Fibroblast of skin of scalp (primary cell): ENCODE measurements at places on chromosomes 7 and 10.

GRCh38 chr7:69907720-69908119 is 309.4 kb downstream of the AUTS2 start:
- no peak for DNase-seq

- DNase-seq: peak; percentile 41
Observed at GRCh38 chr10:6383096-6383812, 180.5 kb downstream of the PFKFB3 start.

GRCh38 chr7:45978010-45978681 is 57.1 kb upstream of the IGFBP3 start:
- DNase-seq: peak; percentile 98

DNA sequence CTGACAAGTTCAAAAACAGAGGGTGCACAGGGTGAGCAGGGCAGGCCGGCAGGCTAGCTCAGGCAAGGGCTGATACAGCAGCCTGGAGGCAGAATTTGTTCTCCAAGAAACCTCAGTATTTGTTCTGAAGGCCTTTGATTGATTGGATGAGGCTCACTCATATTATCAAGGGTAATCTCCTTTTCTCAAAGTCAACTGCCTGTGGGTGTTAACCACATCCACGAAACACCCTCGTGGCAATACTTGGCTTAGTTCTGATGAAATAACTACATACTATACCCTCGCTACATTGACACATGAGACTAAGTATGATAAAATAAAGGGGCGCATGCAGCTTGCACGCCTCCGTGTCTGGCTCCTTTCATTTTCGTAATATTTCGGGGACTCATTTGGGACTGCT is 4.4 kb upstream of the PPP2R2D start:
- no peak for DNase-seq

- DNase-seq: peak; percentile 34
Observed at GRCh38 chr10:13877154-13877909, 290.6 kb downstream of the PRPF18 start.
